T47D (cell line): ENCODE measurements at places on chromosomes 7 and 10.

- no peak for DNase-seq
These were observed 88.5 kb downstream of the ST7 start for GRCh38 chr7:117041822-117042221.

GRCh38 chr7:27677912-27678612 is 15.4 kb upstream of the HIBADH start:
- DNase-seq, result no peak

GRCh38 chr7:101112233-101112632 is 14.7 kb upstream of the SERPINE1 start:
- no peak for DNase-seq

GRCh38 chr7:75856536-75856935 is 22.3 kb upstream of the RHBDD2 start:
- no peak for DNase-seq

DNA sequence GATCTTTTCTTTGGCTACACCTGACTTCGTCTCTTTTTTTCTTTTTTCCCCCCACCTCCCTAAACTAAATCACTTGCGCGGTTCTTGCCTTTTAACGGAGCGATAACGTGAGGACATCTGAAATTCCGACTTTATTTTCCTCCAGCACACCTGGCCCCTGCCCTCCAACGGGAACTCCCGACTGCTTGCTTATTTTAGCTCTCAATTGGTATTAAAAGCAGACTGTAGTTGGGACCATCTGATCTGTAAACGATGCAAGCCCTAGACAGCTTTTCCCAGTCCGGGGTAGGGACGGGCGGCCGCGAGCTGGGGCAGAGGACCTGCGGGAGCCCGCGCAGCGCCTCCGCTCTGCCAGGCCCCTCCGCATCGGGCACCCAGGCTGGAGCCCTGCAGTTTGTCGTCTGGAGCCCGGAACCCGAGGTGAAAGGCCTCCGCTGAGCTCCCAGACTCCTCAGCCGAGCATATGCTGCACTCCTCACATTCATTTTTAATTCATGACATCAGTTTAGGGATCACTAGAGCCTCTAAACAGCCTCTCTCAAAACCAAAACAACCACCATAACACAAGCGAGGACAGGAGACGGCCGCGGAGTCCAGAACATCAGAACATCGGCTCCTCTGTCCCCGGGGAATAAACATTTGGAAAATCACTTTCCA is 10.0 kb upstream of the EMX2 start:
- no peak for DNase-seq

- DNase-seq, result peak; percentile 60
These were observed 48.1 kb upstream of the BMS1 start for GRCh38 chr10:42734536-42734935.

GRCh38 chr7:69832356-69832755 is 234.1 kb downstream of the AUTS2 start:
- DNase-seq, result no peak

DNA sequence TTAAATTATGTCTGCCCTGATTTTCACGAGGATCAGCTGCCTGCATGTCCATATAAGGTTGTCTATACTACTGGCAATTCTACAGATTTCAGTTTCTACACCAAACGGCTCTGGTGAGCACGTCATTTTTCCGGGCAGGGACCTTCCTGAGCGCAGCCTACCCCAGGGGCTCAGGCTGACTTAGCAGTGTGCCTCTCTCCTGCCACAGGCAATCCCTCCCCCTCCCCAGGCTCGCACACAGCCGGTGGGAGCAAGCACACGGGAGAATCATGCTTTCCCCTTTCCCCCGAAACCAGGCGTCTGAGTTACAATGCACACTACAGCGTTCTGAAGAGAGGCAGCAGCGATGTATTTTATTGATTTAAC is 1.7 kb downstream of the KLF6 start:
- DNase-seq, result no peak

- DNase-seq, result no peak
These were observed 195.6 kb upstream of the GLI3 start for GRCh38 chr7:42432644-42433043.

DNA sequence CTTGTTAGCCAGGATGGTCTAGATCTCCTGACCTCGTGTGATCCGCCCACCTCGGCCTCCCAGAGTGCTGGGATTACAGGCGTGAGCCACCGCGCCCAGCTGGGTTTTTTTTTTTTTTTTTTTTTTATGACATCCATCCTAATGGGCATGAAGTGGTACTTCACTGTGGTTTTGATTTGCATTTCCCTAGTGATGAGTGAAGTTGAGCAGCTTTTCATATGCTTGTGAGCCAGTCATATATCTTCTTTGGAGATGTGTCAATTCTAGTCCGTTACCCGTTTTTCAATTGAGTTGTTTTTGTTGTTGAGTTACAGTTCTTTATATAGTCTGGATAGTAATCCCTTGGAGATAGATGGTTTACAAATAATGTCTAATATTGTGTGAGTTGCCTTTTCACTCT is 127.7 kb downstream of the SMURF1 start:
- no peak for DNase-seq

DNA sequence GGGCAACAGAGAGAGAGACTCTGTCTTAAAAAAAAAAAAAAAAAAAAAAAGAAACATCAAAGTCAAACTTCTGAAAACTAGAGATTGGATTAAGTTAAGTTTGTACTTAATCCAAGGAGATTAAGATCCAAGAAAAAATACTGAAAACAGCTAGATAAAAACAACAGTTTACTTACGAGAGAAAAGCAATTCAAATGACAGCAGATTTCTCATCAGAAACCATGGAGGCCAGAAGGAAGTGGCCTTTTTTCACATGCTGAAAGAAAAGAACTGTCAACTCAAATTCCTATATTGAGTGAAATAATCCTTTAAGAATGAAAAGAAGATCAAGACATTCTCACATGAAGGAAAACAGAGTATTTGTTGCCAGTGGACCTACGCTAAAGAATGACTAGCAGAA is 5.4 kb upstream of the CCDC71L start:
- no peak for DNase-seq

- DNase-seq, result no peak
These were observed 62.0 kb downstream of the CFAP58 start for GRCh38 chr10:104415526-104416165.

DNA sequence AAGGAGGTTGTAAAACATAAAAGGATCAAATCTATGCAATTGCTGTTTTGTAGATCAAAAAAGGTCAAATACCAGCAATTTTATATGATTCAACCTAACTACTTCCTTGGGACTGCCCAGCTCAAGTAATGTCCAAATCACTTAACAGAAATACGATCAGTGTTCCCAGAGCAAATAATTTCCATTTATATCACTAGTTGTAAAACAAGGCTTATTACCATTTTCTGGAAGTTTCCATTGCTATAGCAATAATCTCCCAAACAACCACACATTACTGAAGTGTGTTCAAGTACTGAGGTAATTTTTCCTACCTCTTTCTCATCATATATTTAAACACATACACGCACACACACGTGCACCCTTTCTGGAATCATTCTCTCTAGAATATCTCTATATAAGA is 123.3 kb downstream of the NRCAM start:
- no peak for DNase-seq

GRCh38 chr7:127652333-127653248 is 597 bp downstream of the SND1 start:
- DNase-seq, result peak; percentile 3

DNA sequence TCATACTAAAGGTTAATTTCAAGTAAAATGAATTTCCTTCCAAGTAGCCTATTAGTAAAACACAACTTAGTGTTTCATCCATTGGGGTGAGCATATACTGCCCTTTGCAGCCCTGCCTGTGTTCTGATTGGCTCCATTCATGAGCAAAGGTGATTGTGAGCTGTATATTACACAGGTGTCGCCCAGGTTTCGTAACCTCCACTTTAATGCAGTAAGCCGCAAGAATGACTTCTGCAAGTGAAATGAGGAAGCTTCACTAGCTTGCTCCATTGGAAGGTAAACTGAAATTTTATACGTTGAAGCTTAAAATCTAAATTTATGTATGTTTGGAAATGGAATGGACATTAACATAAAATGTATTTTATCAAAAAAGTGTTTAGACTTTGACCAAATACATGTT is 24.4 kb downstream of the MTURN start:
- DNase-seq, result no peak

GRCh38 chr7:28161331-28161730 is 19.3 kb downstream of the JAZF1 start:
- DNase-seq, result no peak

GRCh38 chr10:61702584-61702983 is 39.9 kb downstream of the CABCOCO1 start:
- no peak for DNase-seq

- DNase-seq, result no peak
These were observed 61.1 kb downstream of the SORBS1 start for GRCh38 chr10:95500097-95500496.

DNA sequence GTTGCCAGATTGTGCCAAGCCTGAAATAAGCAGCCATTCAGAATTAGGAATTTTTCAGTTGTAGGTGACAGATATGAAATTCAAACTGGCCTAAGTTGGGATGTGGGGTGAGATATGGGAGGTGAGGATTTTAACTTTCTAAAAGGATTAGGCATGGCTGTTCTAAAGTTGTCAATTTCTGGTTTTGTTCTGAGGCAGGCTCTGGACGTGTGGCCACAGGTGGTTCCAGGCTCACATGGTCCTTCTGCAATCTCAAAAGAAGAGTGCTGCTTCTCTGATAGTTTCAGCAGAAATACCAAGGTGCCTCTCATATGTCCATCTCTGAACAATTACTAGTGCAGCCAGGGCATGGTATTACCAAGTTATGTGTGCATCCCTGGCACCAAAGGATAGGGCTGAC is 21.4 kb downstream of the EFCAB10 start:
- DNase-seq, result no peak
